Stimulated activated CD8-positive, alpha-beta memory T cell treated with anti-CD3 and anti-CD28 coated beads, Interleukin-15, amount 100 ng/mL, for 48 hours (primary cell): ENCODE measurements at places on chromosomes 3 and 15.

GRCh38 chr3:48472923-48473616 is 26.5 kb downstream of the ATRIP start:
- DNase-seq, result peak; percentile 94

- no peak for DNase-seq
Observed at GRCh38 chr3:124059580-124059979, 67.7 kb upstream of the ROPN1 start.

GRCh38 chr3:188948281-188948996 is 223.3 kb upstream of the TPRG1 start:
- DNase-seq, result no peak

- no peak for DNase-seq
Observed at GRCh38 chr3:112814266-112814665, 32.4 kb downstream of the CD200R1L start.

DNA sequence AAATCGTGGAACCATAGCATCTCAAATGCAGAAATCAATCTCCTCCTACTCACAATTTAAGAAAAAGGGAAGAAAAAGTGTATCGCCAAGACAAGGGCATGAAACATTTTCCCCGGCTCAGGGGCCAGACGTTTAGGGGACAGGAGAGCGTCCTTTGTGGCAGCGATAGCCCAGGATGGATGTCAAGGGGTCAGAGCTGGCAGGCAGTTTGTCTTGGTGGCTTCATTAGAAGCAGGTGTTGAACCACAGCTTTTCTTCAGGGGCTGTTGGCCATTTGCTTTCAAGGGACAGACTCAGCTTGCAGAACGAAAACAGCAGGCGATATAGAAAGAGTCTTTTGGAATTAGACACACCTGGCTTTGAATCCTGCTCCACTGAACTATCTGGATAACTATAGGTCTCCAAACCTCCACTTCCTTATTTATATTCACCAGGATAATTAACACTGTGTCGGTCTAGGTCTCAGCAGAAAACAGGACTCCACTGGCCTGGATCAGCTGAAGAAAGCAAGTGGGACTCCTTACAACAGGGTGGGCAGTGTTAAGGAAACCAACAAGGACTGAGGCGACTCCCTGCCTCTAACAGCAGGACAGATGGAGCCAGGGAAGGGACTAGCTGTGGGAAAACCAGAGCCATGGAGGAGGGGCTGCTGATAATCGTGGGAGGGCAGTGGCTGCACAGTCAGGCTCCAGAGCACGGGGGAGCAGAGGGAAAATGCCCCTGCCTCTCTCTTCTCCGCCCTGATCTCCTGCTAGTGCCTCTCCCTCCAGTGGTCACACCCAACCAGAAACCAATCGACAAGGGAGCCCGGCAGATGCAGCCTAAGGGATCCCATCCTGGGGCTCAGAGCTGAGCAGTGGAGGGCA is 123.6 kb downstream of the LIPC start:
- DNase-seq, result no peak

DNA sequence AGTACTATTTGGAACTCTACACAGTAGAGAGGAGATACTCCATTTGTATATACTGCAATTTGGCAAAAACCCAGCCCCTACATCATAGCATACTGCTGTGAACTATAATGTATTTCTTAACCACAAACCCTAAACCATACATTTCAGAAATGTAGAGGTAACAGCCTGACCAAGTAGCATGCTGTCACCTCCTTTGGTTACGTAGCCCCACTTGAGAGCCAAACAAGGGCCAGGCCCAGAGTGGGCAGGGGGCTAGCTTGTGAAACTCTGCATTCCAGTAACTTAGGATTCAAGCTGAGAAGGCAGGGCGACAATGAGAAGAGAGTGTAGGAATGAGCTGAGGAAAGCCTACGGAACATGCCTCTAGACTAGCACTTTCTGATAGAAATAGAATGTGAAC is 135.8 kb downstream of the GREM1 start:
- no peak for DNase-seq

- DNase-seq, result no peak
Observed at GRCh38 chr3:5205165-5205941, 17.8 kb downstream of the EDEM1 start.

DNA sequence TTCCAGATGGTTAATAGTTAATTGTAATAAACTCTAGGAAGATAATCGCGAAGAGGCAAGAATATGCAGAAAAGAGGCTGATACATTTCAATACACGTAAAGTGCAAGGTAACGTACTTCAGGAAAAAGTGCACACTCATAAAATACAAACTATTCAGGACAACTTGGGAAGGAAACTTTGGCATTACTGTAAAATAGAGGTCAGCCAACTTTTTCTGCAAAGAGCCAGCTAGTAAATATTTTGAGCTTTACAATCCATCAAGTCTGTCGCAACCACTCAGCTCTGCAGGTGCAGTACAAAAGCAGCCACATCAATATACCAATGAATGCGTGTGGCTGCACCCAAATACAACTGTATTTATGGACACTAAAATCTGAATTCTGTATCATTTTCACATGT is 51.6 kb upstream of the THUMPD3 start:
- DNase-seq, result no peak

- no peak for DNase-seq
Observed at GRCh38 chr3:154242766-154243165, 81.5 kb downstream of the DHX36 start.

- no peak for DNase-seq
Observed at GRCh38 chr3:100169201-100169920, 55.1 kb upstream of the FILIP1L start.

DNA sequence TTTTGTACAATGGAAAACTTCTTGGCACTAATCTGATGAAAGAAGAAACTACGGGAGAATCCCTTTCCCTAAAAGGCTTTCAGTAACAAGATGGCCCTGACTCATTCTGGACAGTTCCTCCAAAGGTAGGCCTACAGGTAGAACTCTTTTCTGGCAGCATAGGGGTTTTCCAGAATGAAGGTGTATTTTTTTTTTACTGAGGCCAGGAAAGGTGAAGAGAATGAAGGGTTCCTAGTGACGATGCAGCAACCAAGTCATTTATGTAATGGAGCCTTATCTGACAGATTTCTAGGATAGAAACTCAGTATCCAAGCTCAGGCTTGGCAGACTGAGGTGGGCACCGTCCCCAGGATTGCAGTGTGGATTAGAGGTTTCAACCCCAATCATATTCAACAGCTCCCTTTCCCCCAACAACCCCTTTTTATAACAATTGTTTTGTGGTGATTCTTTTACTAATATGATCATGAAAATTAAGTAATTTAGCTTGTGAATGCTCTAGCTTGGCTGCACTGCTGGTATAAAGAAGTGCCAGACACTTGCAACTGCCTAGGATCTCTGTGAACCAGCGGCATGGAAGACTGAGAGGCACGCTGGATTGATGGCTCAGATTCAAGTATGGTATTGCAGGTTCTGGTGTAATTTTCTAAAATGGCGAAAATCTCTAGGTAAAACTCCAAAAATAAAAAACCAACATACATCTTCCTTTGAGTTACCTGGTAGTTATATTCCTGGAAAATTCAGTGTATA is 8.7 kb upstream of the TRIM69 start:
- no peak for DNase-seq

DNA sequence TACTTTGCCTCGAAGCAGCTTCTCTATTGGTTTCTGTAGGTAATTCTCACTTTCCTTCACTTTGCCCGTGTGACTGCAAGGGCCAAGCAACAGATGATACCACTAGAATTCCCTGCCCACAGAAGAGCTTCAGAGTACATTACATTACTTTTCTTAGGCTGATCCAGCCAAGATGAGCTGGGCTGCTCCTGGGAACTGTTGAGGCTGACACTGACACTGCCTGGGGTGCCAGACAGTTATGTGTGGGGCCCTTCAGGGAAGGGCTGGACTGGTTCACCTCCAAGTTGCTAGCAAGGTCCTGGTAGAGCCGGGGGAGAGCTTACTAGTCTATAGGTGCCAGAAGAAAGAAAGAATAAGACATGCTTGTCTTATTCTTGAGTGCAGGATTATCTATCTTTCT is 19.0 kb downstream of the GORASP1 start:
- no peak for DNase-seq

DNA sequence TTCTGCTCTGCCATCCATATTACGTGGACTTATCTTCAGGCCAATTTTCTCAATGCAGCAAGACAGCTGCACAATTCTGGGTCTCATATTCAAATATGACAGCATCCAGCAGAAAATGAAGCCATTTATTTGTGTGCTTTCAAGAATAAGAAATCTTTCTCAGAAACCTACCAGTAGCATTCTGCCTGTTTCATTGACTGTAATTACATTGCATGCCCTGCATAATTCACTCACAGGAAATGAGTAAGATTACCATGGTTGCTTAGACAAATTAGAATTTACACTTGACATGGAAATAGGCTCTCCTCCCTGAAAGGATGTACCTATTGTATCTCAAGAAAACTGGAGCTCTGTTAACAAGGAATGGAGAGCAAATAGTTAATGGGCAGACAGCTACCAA is 346.6 kb upstream of the DCBLD2 start:
- DNase-seq, result no peak

- DNase-seq, result no peak
Observed at GRCh38 chr3:73955494-73956070, 330.8 kb upstream of the PDZRN3 start.

- no peak for DNase-seq
Observed at GRCh38 chr3:178971614-178972013, 100.0 kb downstream of the ZMAT3 start.
